ENCODE measurements at places on chromosomes 2 and 18.

GRCh38 chr2:69139778-69140670, 127.0 kb downstream of the ANTXR1 start:
- no peak for DNase-seq

DNA sequence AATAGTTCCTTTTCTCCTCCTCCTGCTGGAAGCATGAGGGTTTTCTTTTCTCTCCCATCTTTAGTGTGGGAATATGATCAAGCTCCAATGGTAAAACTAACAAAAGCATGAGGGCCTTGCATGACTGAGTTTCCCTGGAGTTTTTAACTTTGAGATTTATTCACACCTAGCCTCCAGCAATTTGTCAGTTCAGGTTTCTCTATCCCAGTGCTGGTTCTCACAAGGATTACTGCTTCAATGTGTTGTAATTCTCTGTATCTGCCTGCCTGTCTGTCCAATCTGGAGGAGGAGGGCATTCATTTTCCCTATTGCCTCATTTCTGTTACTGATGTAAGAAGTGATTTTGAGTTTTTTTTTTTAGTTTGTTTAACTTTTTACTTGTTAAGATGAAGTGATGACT, 57.6 kb upstream of the RPRM start:
- no peak for DNase-seq

- no peak for DNase-seq
Measured at GRCh38 chr2:96580771-96581170, 44.2 kb downstream of the ARID5A start.

DNA sequence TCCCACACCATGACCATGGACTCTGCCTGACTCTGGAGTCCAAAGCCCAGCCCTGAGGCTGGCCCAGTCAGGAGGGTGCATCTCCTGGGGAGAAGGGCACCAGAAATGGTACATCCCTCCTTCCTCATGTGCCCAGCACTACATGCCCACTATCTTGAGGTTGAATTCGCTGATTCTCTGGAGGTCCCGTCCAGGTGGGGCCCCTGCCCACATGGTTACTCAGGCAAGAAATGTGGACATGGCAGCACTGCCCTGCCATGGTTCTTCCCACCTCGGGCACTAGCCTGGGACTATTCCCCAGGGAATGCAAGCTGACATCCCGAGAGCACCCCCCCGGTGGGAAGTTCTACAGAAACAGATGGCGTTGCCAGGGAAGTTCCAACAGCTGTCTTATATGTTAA, 15.3 kb upstream of the HES6 start:
- no peak for DNase-seq

GRCh38 chr2:98465456-98466226, 21.0 kb downstream of the INPP4A start:
- DNase-seq: peak; percentile 85

GRCh38 chr2:178246696-178247095, 52.4 kb downstream of the OSBPL6 start:
- no peak for DNase-seq

DNA sequence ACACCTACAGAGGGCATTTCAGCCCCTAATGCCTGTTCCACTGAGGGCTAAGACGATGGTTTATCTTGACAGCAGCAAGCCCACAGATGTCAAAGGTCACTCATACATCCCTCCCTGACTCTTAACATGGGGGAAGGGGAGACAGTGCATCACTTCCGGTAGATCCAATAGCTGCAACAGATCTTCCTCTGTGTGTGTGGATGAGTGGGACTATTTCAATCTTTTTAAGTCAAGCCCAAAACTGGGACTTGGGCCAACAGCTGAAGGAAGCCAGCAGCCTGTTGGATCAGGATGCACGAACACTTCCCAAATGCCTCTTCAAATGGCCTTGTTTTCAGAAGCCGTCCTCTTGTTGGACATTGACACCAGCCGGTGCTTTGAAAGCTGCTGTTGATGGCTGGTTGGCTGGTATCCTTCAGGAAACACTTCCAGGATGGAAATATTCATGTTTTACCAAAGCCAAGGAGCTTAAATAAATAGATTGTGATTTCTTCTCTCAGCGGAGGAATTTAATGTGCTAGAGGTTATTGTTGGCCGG, 59.2 kb downstream of the IL1R2 start:
- DNase-seq: no peak

DNA sequence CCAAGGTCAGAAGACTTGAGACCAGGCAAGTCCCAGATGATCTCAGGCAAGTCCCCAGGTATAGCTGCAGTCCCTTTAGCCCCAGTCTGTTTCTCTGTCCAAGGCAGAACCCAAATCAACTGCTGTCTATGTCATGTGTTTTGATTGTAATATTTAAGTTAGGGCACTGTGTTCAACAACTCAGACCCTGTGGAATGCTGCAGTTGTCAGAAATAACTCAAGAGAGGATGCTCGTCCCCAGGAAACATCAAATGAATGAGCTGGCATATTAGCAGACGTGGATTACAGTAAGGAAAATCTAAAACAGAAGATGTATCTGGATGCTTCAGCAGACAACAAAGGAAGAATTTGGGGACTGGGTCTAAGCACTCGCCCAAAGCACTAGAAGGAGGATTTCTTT, 70.1 kb downstream of the BCL11A start:
- DNase-seq: no peak

GRCh38 chr2:133599211-133599803, 31.0 kb upstream of the NCKAP5 start:
- DNase-seq: no peak

- DNase-seq: no peak
Measured at GRCh38 chr2:163248376-163249253, 410.0 kb upstream of the KCNH7 start.

GRCh38 chr2:99680946-99681345, 191.1 kb upstream of the REV1 start:
- DNase-seq: no peak

GRCh38 chr18:40707797-40708196, 1247.2 kb upstream of the PIK3C3 start:
- no peak for DNase-seq

DNA sequence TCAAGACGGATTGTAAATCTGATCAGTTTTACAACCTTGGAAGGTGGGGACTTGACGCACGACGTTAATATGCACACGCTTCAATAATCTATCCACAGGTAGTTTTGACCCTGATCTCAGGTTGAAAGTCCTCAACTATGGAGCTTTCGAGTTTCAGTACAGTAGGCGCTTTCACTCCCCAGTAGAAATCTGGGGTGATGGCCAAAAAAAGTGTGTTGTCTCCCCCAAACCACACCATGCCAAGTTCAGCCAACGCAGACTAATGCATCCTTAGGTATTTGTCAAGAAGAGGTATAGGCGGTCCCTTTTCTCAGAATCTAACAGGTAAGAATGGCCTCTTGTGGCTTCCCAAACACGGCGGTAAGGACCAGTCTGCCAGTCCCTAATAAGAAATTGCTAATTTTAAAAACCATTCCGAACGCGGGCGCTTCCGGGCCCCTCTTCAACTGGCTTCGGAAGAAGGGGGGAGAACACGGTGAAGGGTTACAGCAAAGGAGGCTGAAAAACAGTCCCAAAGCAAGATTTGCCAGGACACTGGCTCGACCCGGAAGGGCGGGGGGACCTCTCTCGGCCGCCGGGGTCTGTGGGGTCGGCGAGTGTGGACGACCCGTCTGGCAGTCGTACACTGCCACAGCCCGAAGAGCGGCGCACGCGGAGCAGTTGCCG, 659 bp downstream of the FAM210A start:
- DNase-seq: no peak

DNA sequence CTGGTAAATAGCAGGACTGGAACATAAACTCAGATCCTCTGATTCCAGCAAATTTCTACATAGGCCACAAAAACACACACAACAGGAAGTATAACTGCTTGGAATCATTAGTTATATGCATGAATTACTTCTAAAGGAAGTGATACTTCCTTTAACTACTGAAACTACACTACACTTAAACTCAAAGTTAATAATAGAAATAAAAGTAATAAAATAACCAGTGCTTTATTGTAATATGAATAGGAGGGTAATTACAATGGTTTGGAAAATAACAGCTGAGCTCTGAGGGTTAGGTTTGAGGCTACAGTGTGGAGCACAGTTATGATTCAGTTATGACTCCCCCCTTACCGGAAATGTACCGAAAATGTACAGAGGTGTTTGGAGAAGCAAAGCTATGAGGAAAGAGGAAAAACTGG, 18.5 kb upstream of the POLI start:
- DNase-seq: no peak

GRCh38 chr2:192634557-192634956, 439.8 kb upstream of the TMEFF2 start:
- no peak for DNase-seq

- DNase-seq: no peak
Measured at GRCh38 chr2:98020992-98021713, 25.4 kb upstream of the TMEM131 start.

DNA sequence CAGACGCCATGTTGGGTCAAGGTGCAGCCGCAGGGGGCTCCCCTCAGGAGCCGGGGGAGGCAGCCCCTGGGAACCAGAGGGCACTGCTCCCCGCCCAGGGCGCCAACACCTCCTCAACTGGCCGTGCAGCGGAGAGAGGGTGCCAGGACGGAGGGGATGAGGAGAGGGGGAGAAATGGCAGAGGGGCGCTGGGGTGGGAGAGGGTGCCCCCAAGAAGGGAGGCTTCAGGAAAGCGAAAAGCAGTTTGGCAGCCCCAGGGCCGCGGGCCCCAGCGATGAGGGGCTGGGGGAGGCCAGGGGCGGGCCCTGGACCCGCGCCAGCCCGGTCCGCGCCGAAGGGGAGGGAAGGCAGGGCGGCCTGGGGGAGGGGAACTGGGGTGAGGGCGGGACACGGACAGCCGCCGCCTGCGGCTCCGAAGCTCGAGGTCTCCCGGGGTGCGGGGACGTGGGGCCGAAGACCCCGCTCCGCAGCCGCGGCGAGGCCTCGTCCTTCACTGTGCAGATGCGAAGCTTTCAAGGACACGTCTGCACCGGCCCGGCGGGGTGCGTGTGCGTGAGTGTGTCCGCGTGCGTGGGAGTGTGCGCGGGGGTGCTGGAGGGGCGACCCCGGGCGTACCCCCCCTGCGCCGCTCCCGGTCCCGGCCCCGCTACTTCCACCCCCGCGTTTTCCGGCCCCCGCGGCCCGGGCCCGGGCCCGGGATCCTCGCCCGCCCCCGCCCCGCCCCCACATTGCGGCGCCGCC, 1.4 kb downstream of the DNMT3A start:
- peak; percentile 9 for DNase-seq

DNA sequence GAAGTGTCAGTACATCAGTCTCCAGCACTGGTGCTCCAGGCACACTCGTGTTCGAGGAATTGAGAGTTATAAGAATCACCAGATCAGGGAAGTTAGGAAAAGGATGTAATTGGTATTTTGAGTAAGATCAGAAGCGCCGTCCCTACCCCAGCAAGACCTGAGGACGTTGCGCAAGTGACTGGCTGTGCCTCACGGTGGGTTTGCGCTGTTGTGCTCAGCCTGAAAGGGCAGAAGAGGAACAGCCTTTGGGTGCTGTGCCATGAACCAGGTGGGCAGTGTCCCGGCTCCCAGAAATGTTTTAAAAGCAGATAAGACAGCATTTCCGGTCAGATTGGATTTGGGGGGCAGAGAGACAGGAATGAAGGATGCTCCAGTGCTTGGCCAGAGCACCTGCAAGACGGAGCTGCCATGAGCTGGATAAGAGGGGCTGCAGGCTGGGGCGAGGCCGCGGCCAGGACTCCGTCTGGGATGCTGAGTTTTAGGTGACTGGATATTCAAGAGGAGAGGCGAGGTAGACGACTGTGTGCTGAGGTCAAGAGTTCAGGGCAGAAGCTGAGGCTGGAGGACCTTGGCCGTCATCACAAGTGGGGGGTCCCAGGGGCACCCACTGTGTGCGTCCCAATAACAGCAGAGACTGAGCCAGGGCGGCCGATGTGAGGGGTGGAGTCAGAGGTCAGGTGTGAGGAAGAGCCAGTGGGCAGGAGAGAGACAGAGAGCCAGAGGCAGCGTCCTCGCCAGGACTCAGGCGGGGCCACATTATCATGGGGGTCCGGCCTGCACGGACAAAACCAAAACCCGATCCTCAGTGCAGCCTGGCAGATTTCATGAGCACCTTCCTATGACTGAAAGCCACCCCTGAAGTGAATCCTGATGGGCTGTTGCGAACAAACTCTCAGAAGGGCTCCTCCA, 77.7 kb upstream of the ALKAL2 start:
- DNase-seq: no peak

GRCh38 chr2:651951-652373, 25.2 kb downstream of the TMEM18 start:
- no peak for DNase-seq

- peak; percentile 90 for DNase-seq
Measured at GRCh38 chr2:195559431-195559914, 97.6 kb upstream of the SLC39A10 start.

- no peak for DNase-seq
Measured at GRCh38 chr2:127118038-127118437, 11.1 kb upstream of the BIN1 start.

DNA sequence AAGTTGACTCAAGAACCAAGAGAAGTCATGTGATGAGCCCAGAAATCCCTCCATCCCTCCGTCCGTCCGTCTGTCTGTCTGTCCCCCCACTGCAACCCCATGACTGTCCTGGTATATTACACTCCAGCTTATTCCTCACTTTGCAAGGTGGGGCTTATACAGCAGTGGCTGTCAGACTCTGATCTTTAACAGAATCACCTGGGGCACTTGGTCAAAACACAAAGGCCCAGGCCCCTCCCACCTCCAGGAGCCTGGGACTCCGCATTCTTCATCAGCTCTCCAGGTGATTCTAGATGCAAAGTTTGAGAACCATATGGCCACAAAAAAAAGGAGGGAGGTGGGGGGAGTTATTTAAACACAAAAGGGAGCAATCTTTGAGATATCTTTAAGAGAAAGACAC, 61.4 kb downstream of the MYO5B start:
- DNase-seq: no peak

- DNase-seq: no peak
Measured at GRCh38 chr2:156099382-156099781, 233.1 kb downstream of the NR4A2 start.

DNA sequence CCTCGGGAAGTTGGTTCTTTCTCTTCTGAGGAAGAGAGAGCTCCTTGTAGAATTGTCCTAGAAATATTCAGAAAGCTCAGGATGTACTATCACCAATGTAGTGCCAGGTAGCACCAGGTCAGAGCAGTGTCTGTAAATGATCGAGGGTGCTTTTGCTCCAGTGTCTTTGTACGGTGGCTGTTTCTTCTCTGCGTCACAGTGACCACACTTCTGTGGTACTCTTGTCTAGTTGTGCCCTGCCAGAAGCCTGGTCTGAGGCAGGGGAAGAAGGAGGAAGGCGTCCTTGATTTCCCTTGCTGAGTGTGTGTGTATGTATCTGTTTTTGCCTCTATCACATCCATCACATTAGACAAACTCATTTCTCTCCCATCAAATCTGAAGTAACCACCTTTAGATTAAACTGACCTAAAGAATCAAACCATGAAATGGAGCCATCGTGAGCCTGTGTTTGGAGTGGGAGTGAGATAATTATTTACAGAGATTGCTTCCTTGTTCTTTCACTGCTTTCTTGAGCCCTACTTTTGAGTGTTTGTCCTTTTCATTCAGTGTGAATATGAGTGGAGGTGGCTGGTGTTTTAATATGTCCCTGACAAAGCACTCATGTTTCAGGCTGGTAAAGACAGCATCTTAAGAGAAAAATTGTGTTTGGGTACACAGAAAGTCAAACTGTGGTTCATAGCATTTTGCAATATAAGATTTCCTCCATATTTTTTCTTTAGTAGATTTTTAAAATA, 97.2 kb downstream of the ACOXL start:
- no peak for DNase-seq

GRCh38 chr2:227511239-227511930, 39.4 kb downstream of the AGFG1 start:
- no peak for DNase-seq

- no peak for DNase-seq
Measured at GRCh38 chr2:132439703-132440398, 23.2 kb downstream of the GPR39 start.

Measured in central memory CD4-positive, alpha-beta T cell (primary cell).